HEK293T (cell line): ENCODE measurements at places on chromosomes 1 and 21.

GRCh38 chr1:234969011-234969441 is 159.6 kb downstream of the TOMM20 start:
- DNase-seq, result no peak

- no peak for DNase-seq
These were observed 216.0 kb downstream of the HIVEP3 start for GRCh38 chr1:41702771-41703170.

DNA sequence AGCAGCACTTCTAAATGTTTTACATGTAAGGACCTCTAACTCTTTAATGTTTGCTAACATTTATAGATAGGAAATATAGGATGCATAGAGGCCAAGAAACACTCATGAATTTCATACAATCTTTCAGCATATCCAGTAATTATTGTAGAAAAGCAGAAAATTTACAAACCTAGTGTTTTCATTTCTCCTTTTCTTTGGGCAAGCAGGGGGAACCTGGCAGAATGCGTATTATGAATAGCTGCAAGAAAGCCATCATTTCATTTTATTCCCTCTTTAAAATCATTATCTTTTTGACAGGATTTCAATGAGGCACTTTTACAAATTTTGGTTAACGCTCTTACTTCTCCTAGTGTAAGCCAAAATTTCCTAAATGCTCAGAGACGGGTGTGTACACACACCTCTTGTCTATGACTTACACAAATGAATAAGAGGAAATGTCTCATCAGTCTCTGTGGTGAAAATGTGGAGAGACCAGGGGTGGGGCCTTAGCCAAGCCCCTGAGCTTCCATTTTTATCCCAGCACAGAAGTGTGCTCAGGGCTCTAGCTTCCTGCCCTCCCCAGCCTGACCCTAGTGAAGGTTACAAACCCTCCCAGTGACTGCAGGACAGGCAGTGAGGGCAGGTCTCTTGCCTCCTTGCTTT is 91.6 kb downstream of the LRRC8C start:
- no peak for DNase-seq

- DNase-seq, result no peak
These were observed 76.9 kb upstream of the GFI1 start for GRCh38 chr1:92563457-92564216.

DNA sequence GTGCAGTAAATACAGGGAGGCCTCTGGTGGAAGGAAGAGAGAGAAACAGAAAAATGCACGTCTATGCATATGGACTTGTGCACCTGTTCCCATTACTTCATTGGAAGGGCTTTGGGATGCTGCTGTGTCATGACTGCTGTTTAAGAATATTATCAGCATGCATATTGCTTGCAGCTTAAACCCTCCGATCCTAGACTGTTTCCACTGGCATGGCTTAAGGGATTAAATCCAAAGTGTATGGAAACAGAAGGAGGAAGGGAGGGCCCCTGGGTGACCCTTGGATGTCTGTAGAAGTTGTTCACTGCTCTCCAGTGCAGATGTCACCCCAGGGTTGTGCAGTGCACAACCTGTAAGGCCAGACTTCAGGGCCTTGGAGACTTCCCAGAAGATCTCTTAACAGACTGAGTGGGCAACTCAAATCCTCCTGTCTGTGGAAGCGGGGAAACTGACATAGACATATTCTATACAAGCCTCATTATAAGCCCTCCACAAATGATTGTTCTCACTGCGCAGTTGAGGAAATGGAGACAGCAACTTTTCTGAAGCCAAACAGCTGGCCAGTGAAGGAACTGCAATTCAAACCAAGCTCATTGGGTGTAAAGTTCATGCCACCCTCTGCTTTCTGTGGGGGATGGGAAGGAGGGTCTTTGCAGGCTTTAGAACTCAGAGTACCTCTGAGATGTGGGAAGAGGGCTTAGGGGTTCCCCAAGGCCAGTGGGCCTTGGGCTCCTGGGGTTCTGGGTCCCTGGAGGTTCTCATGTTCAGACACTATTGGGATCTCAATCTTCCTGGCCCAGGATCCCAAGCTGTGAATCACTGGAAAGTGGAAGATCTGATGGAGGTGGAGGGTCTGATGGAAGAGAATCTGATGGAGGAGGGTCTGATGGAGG is 73.8 kb downstream of the UMODL1 start:
- DNase-seq, result no peak

DNA sequence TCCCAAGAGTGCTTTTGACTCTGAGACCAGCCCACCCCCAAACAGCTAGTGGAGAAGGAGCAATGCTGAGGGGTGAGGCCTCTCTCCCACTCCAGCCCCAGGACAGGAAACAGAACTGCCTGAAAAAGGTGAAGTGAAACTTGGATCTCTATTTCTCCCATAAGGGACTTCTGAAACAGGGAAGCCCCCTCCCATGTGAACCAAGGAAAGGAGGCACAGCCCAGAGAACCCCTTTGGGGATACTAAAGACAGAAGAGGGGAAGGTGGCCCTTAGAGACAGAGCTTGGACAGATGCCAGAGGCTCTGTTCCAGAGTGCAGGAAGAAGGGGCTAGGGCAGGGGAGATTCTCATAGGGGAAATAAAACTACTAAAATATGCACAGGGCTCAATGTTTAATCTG is 2.9 kb downstream of the TNFAIP8L2 start:
- no peak for DNase-seq

DNA sequence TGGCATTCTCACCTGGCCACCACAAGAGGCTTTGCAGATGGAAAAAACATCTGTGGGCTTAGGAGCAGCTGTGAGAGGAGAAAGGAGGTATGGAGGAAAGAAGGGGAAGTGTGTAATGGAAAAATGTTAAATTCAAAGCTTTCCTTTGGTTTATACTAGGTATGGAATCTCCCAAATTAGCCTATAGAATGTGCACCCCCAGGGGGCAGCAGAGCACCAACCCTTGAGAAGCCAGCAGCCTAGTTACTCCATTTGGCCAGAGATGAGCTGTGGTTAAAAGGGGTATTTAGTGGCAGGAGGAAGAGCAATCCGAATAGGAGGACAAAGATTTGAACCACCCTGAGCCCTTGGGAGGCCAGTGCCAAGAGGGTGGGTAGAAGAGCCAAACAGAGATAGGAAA is 97.5 kb upstream of the CTTNBP2NL start:
- peak; percentile 75 for DNase-seq

- no peak for DNase-seq
These were observed 20.3 kb upstream of the BMP8B start for GRCh38 chr1:39808784-39809517.

DNA sequence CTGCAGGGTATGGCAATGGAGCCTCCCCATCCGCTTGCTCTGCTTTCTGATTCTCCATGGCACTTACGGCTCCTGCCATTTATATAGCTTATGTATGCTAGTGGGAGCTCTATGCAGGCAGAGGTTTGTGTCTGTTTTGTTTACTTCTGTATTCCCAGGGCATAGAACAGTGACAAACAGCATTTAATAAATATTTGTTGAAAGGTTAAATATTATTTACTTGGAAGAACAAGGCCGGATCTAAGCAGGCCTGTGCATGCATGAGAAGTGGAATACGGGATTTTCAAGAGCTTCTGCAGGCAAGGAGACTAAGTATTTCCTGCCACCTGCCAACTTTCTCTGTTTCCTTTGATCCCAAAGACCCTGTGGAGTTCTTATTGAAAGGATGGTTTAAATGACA is 90.7 kb downstream of the XCL2 start:
- no peak for DNase-seq

- DNase-seq, result no peak
These were observed 63.1 kb upstream of the GPR88 start for GRCh38 chr1:100474834-100475233.
